Mammary microvascular endothelial cell (primary cell): ENCODE measurements at places on chromosomes 6 and 20. TPM values are rescaled to one million over a fixed set of nuclear protein-coding genes. Genes with fewer than 3 reads are reported as not detected.

The ZBP1 gene
- 0.10 TPM in 1 of 2 replicates, not detected in the other for total RNA-seq

The LAMA5 gene
- 180 and 187 TPM in 2 replicates for total RNA-seq

The SNPH gene
- total RNA-seq = 6.6 and 7.3 TPM in 2 replicates

The SOD2 gene
- 185 and 192 TPM in 2 replicates for total RNA-seq

The NHLRC1 gene
- 2.9 TPM in 2 replicates for total RNA-seq

The USP49 gene
- total RNA-seq = 1.8 and 1.9 TPM in 2 replicates

The MUC21 gene
- not detected in 2 replicates for total RNA-seq

The LY6G6D gene
- not detected in 2 replicates for total RNA-seq

The MOG gene
- not detected in 2 replicates for total RNA-seq

The CPXM1 gene
- 0.20 TPM in 1 of 2 replicates, not detected in the other for total RNA-seq

The ENPP5 gene
- not detected in 2 replicates for total RNA-seq

The RBPJL gene
- not detected in 2 replicates for total RNA-seq

The HDGFL1 gene
- total RNA-seq = not detected in 2 replicates

The NANP gene
- total RNA-seq = 7.2 and 8.1 TPM in 2 replicates

The MYL9 gene
- total RNA-seq = 30.7 and 32.0 TPM in 2 replicates

The WFDC8 gene
- not detected in 2 replicates for total RNA-seq

The OPRM1 gene
- total RNA-seq = not detected in 2 replicates

The PDYN gene
- not detected in 2 replicates for total RNA-seq

The DEFB132 gene
- not detected in 2 replicates for total RNA-seq

The PCNA gene
- total RNA-seq = 276 and 313 TPM in 2 replicates

The DLK2 gene
- total RNA-seq = not detected in 2 replicates

The TBXT gene
- not detected in 2 replicates for total RNA-seq

The SLC17A3 gene
- not detected in 2 replicates for total RNA-seq

The GLP1R gene
- not detected in 2 replicates for total RNA-seq

The OOEP gene
- total RNA-seq = not detected in 2 replicates

The CCNC gene
- 45.9 and 53.9 TPM in 2 replicates for total RNA-seq

The KIF13A gene
- total RNA-seq = 83.4 and 83.5 TPM in 2 replicates

The SLC35D3 gene
- total RNA-seq = not detected in 2 replicates

The CARMIL1 gene
- 2.6 and 3.5 TPM in 2 replicates for total RNA-seq

The F13A1 gene
- under 0.01 TPM in 1 of 2 replicates, not detected in the other for total RNA-seq

The CRISP2 gene
- not detected in 2 replicates for total RNA-seq

The HLA-G gene
- not detected in 2 replicates for total RNA-seq
